ENCODE measurements at places on chromosomes 12 and 14.

GRCh38 chr12:122265476-122265875, 818 bp downstream of the VPS33A start:
- DNase-seq = peak; percentile 17

DNA sequence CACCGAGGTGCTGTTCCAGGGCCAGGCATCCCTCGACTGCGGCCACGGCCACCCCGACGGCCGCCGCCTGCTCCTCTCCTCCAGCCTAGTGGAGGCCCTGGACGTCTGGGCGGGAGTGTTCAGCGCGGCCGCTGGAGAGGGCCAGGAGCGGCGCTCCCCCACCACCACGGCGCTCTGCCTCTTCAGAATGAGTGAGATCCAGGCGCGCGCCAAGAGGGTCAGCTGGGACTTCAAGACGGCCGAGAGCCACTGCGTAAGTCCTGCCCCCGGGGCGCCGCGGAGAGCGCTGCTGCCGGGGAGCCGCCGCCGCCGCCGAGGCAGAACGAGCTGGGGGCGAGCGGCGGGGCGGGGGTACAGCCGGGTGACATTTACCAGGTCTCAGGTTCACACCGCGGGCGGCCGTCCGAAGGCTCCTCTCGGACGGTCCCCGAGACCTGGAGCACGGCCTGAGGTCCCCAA, 1.4 kb downstream of the PLXNC1 start:
- no peak for DNase-seq

DNA sequence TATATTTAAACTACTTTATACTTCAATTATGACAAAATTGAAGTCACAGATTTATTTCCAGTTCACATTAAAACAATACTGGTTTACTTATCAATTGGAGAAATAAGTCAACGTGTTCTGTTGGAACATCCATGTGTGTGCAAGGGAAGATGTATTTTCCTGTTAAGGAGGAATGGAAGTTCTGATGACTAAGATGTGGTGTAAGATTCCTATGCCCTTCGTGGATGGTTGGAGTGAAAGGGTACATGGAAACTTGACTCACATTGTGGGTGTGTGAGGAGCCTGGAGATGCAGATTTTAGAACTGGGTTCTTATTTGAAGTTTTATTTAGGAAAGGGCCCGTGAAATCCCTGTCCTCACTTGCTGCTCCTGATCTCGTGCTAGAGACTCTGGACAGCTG, 95.3 kb downstream of the CATSPERB start:
- no peak for DNase-seq

GRCh38 chr12:31965090-31965489, 5.9 kb downstream of the RESF1 start:
- DNase-seq = peak; percentile 58

GRCh38 chr14:93132472-93133065, 16.8 kb upstream of the ITPK1 start:
- peak; percentile 27 for DNase-seq

GRCh38 chr12:50924131-50924438, 28.3 kb upstream of the HIGD1C start:
- DNase-seq = no peak

- no peak for DNase-seq
Measured at GRCh38 chr14:75549169-75549568, 26.9 kb downstream of the BATF start.

GRCh38 chr14:80212023-80212397, 706 bp upstream of the DIO2 start:
- DNase-seq = no peak
